ENCODE measurements at places on chromosomes 12 and 14.

GRCh38 chr12:123363740-123364531, 711 bp downstream of the SBNO1 start:
- no peak for DNase-seq

- DNase-seq: no peak
Observed at GRCh38 chr12:96134200-96134599, 60.0 kb upstream of the ELK3 start.

GRCh38 chr14:64244279-64244678, 49.9 kb downstream of the ESR2 start:
- DNase-seq: no peak

- DNase-seq: no peak
Observed at GRCh38 chr12:7853557-7853956, 19.2 kb downstream of the SLC2A14 start.

GRCh38 chr12:108076556-108076955, 52.5 kb upstream of the WSCD2 start:
- DNase-seq: no peak

DNA sequence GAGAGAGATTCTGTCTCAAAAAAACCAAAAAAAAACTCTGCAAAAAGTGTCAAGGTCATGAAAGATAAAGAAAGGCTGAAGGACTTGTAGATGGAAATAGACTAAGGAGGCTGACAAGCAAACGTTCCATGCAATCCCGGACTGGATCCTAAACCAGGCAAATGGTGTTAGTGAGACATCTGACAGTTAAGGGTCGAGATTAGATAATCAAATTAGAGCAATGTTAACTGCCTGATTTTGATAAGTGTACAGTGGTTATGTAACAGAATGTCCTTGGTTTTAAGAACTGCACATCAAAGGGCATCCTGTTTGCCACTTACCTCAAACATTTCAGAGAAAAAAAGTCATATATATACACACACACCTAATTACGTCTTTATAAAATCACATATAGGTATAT, 3.5 kb upstream of the RAN start:
- DNase-seq: no peak

DNA sequence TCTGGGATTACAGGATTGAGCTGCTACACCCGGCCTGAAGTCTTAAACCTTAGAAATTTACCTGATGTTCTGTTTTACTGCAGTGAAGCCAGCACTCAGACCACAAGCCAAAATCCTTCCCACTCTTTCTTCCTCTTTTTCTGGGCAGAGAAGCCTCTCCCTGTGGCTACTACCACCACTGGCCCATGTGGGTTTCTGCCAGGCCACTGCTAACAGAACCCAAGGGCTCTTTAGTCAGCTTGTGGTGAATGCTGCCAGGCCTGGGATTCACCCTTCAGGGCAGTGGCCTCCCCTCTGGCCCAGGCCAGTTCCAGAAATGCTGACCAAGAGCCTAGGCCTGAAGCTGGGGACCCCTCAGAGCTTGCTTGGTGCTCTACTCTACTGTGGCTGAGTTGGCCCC, 35.3 kb downstream of the GAS2L3 start:
- DNase-seq: no peak

- peak; percentile 2 for DNase-seq
Observed at GRCh38 chr12:91053951-91054715, 3.7 kb downstream of the KERA start.

DNA sequence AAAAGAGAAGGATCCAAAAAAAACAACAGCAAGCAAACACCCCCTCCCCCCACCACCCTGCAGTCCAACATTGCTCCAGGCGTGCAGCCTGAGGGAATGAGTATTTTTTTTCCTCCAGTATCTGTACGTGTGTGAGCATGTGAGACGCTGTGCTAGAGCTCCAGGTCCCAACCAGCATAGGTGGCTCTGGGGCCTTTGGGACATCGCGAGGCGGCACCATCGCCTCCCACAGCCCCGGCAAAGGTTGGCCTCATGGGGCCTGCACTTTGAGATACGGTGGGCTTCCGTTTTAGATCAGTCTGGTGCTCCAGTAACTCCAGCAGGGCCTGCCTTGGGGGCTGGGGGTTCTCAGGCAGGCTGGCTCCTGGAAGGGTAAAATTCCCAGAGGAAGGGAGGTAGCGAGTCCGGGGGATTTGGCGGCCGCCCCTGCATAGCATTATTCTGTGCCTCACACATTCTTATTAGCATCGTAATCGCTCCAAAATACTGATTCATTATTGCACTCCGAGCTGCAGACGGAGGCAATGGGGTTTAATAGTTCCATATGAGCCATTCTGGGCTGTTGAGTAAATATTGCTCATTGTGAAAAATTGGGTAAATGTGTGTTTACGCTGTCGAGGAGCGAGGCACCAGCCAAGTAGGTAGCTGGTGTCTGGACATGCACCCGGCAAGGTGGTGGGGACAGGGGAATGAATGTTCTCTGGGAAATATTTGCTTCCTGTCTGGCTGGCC, 143.1 kb upstream of the MYL2 start:
- DNase-seq: no peak

- no peak for DNase-seq
Observed at GRCh38 chr12:97142737-97143410, 235.8 kb downstream of the NEDD1 start.

DNA sequence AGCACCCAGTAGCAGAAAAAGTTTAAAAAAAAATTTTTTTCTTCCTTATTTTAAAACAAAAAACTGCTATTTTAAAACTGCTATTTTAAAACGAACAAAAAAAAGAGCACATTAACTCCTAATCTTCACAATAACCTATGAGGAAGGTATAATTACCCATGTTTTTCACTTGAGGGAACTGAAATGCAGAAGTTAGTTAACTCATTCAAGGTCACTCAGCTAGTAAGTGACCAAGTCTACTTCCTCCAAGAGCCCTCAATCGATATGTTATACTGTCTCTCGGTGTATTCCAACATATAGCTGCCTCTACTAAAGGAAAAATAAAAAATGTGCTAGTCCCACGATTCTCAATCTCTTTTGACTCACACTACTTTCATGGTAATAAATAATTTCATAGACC, 7.8 kb downstream of the RPAP3 start:
- no peak for DNase-seq

- no peak for DNase-seq
Observed at GRCh38 chr14:62076825-62077605, 314.8 kb downstream of the SNAPC1 start.

GRCh38 chr12:104576980-104577580, 120.3 kb downstream of the CHST11 start:
- no peak for DNase-seq

- no peak for DNase-seq
Observed at GRCh38 chr12:1660304-1661187, 30.3 kb upstream of the ADIPOR2 start.

DNA sequence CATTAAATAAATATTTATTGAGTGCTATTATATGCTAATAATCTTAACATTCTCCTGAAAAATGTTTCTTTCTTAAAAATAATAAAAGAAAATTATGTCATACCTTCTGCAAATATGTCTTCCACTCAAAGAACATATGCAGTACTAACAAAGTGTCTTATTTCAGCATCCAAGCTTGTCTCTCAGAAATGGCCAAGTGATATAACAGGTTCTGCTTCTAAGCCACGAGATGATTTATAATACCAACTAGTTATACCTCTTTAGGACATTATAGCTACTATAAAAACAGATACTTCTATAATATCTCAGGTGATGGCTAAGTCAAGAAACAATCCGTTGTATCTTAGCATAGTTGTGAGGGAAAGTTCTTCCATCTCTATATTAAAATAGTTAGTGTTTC, 128.1 kb upstream of the ARID2 start:
- DNase-seq: no peak

GRCh38 chr12:57001448-57001906, 4.9 kb downstream of the ZBTB39 start:
- DNase-seq: no peak

DNA sequence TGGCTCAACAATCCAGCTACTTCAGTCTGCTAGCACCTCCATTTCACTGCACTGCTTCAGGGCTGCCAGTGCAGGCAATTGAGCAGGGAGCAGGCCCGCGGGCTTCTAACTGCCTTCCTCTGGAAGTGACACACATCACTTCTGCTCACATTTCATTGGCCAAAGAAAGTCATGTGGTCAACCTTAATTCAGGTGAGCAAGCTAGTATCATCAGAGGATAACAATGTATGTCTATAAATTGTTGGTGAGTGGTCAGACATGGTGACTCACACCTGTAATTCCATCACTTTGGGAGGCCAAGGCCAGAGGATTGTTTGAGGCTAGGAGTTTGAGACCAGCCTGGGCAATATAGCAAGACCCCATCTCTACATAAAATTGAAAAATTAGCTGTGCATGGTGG, 22.3 kb upstream of the CHGA start:
- DNase-seq: no peak

GRCh38 chr12:47829584-47829983, 9.9 kb upstream of the HDAC7 start:
- DNase-seq: no peak

GRCh38 chr12:120350576-120351350, 18.2 kb downstream of the MSI1 start:
- DNase-seq: no peak

GRCh38 chr12:129203456-129203855, 350.2 kb downstream of the GLT1D1 start:
- no peak for DNase-seq

DNA sequence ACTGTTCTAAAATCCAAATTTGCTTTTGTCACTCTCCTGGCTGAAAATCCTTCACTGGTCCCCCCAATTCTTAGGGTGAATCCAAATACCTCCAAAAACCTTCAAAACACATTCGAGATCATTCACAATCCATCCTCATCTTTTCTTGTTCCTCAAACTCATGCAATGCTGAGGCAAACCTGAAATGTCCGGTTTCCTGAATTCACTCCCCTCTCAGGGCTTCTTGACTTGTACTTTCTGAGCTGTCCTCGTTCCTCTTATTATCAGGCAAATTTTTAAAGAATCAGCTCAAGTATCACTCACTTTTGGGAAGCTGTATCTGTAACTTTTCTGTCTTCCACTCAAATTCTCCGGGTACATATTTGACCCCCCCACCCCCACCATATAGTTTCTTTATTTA, 84.9 kb upstream of the DUSP6 start:
- DNase-seq: no peak

DNA sequence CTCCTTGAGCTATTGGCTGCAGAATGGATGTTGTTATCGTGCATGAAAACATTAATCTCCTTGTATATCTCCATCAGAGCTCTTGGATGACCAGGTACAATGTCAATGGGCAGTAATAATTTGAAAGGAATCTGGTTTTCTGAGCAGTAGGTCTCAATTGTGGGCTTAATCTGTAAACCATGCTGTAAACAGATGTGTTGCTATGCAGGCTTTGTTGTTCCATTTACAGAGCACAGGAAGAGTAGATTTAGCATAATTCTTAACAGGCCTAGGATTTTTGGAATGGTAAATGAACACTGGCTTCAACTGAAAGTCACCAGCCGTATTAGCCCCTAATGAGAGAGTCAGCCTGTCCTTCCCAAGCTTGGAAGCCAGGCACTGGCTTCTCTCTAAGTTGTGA, 50.4 kb downstream of the ATG14 start:
- no peak for DNase-seq

GRCh38 chr12:49288922-49289555, 5.9 kb upstream of the PRPH start:
- no peak for DNase-seq

GRCh38 chr14:31118892-31119291, 88.7 kb downstream of the HECTD1 start:
- no peak for DNase-seq

DNA sequence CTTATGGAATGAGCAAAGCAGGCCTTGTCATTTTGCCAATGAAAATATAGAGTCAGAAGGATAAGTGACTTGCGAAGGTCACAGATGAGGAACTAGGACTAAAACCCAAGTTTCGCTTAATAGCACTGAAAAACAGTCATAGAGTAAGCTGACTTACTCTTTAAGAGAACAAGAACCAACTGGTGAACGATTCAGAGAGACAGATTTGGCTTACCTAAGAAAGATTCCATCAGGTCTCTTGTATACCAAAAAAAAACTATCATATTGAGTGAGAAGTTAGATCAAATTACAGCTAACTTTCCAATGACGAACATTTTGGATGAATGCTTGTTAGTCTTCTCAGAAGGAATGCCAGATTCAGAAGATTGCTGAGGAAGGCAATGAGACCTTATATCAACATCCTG, 74.2 kb downstream of the ZFC3H1 start:
- no peak for DNase-seq

DNA sequence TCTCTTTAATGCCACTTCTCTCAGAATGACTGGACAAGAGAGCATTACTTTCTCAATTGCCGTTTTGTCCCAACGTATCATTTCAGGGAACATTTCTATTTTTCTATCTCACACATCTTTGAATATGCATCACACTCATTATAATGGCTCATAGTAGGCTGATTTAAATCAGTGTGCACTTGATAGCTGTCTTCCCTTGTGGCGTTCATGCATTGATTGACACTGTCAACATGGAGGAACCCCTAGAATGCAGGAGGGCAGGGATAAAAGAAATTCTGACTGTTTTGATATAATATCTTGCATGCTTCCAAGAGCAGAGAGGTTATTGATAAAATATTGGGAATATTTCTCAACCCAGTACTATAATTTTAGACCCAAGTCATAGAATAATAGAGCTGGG, 1528.9 kb upstream of the FLRT2 start:
- no peak for DNase-seq

GRCh38 chr12:8508910-8509841, 4.1 kb upstream of the CLEC4D start:
- no peak for DNase-seq

GRCh38 chr12:12684375-12685106, 11.4 kb downstream of the GPR19 start:
- DNase-seq: no peak

DNA sequence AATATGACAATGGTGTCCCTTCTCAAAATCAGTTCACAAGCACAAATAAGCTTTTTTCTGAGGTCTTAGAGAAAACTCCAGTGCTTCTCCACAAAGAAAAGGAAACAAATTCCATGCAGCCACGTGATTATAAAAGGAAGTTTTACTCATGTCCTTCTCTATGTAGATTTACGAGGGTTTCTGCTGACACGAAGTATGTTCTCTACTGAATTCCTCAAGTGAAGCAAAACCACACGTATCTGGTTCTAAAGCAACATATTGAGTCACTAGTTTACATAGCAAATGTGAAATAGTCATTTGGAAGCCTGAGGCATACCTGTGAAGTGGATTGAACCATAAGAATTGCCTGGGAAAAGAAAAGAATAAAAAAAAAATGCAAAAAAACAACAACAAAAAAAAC, 31.9 kb downstream of the BMP4 start:
- DNase-seq: peak; percentile 95

All from kidney epithelial cell (primary cell).